ENCODE measurements at places on chromosomes 11 and 22.
A peak's percentile ranks its signal among the peaks of the same experiment; 100 is the strongest.

DNA sequence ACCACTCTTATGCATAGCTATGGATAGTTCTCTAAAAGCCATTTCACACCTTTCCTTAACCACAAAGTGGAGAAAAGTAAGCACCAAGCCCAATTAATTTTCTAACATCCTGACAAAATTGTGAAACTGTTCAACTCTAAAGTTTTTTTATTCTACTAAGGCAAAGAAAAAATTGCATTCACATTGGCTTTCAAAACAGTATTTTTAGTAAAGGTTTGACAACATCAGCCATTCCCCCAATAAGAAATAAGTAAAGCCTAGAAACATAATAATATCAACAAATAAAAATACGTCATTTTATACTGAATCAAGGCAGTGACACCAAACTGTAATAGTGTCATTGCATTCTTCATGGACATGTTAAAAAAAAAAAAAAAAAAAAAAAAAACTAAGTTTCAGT, 11.1 kb downstream of the FAM168A start:
- no peak for DNase-seq

- DNase-seq = no peak
Measured at GRCh38 chr11:94402355-94402754, 1.1 kb upstream of the GPR83 start.

DNA sequence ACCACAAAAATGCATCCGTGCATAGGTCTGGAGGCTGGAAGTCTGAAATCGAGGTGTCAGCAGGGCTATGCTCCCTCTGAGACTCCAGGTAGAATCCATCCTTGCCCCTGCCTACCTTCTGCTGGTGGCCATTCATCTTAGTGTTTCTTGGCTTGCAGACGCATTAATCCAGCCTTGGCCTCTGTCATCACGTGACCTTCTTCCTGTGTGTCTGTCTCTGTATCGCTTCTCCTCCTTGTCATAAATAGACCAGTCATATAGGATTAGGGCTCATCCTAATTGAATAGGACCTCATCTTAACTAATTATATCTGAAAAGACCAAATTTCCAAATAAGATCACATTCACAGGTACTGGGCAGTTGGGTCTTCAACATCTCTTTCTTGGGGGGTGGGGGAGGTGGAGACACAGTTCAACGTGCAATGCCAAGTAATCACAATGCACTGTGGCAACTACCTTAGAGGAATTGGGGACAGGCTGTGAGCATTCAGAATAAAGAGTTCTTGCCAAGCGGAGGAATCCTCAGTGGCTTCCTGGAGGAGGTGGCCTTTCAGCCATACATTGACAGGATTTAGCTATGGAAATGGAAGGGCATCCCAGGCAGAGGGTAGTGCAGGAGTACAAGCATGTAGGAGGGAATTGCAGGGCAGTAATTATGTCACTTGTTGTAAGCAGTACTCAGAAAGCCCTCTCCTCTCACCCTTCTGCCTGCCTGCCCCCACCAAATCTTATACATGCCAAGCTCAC, 96.2 kb upstream of the SYT13 start:
- DNase-seq = no peak

- DNase-seq = no peak
Measured at GRCh38 chr11:47998733-47999359, 18.5 kb downstream of the PTPRJ start.

DNA sequence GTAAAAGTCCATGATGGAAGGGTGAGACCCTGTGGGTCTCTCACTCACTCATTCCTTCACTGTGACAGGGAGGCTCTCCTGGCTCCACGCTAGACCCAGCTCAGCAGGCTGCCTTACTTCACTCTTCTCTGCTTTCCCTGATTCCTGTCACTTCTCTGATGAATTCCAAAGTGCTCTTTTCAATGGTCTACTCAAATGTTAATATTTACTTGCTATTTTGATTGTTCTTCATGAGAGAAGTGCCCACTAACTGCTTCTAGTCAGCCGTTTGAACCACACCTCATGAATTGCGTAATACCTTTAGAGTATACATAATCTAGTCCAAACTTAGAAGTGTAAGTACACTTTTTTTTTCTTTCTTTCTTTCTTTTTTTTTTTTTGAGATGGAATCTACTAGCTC, 1350.2 kb upstream of the RAG2 start:
- DNase-seq = no peak

- DNase-seq = no peak
Measured at GRCh38 chr22:46033256-46034200, 56.6 kb upstream of the WNT7B start.

DNA sequence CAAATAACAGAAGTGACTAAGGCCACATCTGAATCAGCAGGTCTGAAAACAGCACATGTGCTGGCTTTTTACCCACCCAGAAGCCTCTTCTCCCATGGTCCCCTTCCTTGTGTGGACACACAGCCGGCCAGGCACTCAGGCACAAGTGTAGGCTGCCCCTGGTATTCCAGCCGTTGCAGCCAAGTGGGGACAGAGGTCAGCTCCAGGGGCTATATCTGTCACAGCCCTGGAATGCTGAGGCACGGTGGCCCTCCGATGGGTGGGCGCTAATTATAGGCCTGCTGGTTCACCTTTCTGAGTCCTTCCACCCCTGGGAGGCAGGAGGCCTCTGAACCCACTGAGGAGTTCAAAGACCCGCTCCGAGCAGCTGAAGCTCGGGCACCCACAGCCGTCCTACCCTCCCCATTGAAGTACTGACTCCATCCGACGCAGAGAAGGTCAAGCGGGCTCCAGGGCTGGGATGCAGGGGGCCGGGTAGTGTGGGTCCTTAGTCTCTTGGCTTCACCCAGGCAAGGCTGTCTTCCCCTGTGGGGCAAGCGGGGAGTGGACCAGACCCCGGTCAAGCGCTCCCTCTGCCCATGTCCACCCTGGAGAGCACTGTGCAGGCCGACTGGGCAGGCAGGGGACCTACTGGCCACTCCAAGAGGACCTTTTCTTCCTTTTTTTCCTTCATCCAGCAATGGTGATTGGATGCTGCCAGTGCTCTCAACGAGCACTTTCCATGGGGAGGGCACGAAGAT, 14.3 kb downstream of the FGF3 start:
- no peak for DNase-seq

GRCh38 chr11:46491661-46492330, 100.2 kb upstream of the CHRM4 start:
- no peak for DNase-seq

GRCh38 chr22:44561139-44561840, 63.3 kb upstream of the RTL6 start:
- no peak for DNase-seq

GRCh38 chr11:36763187-36763586, 165.2 kb upstream of the RAG2 start:
- no peak for DNase-seq

DNA sequence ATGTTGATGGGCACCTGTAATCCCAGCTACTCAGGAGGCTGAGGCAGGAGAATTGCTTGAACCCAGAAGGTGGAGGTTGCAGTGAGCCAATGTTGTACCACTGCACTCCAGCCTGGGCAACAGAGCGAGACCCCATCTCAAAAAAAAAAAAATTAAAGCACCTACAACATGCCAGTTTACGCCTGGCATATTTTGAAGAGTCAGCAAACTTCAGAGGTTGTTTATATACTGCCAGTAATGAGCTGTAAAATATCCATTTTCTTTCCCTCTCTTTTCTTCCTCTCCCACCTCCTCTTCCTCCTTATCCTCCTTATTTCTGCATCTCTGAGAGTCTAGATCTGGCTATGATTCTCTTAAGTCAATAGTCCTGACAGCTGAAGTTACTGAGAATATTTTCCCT, 556.5 kb upstream of the LARGE1 start:
- no peak for DNase-seq

- peak; percentile 90 for DNase-seq
Measured at GRCh38 chr11:17734986-17735817, 621 bp downstream of the KCNC1 start.

DNA sequence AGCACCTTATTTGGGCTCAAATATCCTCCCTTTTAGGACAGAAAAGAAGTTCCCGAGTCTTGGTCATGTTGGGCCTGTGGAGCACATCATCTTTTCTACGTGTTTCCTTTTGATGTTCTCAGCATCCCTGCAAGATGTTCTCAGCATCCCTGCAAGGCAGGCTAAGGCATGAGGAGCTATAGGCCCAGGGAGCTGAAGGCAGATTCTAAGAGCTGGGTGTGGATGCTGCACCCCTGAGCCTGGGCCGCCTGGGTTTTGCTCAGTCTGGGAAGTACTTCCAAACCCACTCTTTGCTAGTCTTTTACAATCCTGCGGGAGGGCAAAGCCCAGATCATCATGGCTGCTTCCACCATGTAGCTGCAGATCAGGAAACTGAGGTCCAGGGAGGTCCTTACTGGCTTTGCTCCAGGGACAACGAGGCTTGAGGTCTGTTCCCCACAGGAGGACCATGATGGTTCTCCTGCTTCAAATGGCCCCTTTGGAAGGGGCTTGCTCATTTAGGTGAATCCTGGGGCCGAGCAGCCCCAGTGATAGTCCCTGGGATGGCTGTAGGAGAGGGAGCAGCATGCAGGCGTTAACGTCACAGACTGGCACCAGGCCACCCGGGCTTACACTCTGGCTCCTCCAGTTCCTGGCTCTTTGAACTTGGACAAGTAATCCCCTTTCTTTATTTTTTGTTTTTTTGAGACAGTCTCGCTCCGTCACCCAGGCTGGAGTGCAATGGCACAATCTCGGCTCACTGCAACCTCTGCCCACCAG, 10.6 kb downstream of the LRRC75B start:
- no peak for DNase-seq

DNA sequence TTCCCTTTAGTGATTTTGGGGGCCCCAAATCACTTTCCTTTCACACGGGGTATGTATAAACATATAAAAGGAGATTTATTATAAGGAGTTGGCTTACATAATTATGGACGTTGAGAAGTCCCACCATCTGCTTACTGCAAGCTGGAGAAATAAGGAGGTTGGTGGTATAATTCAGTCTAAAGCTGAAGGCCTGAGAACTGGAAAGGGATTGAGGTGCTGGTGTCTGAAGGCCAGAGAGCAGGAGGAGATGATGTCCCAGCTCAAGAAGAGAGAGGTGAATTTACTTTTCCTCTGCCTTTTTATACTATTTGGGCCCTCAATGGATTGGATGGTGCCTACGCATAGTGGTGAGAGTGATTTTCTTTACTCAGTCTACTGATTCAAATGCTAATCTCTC, 1.3 kb upstream of the ZNF202 start:
- peak; percentile 11 for DNase-seq

DNA sequence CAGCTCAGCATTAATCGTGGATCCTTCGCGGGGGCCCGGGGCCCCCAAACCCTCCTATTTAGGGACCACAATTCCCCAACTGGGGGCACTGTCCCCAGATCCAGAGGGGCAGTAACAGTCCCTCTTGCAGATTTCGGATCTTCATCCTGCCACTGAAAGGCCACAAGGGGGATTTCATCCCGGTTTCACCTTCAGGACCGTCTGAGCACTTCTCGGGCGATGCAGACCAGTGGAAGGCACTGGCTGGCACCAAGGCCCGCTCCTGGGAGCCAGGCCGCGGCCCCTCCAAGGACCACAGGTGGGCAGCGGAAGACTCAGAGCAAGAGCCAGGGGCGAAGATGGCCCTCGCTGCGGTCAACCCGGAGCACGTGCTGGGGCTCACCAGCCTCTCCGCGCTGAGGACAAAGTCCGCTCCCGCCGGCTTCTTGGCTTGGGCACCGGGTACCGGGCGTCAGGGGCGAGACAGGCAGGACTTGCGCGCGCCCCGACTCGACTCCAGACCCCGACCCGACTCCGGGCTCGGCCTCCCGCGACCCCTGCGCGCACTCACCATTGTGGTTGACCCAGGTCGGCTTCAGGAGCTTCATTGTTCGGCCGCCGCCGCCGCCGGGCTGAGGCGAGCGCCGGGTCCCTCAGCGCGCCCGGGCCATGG, 517 bp downstream of the HIRA start:
- DNase-seq = peak; percentile 65

DNA sequence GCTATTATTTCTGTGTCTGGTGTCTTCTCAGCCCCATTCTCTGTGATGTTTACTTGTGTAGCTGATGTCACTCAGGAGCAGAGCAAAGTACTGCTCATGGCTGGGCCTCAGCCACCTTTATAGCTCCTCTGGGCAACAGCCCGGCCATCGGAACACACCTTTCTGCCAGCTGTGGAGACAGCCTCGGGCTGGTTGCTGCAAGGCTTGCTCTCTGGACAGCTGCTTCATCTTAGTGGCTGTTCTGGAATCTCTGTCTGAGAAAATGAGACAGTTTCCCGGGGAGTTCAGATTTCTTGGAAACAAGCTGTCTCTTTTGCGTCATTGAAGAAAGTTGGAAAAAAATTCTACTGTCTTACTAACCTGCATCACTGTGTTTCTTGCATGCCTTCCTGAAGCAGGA, 20.0 kb downstream of the THY1 start:
- DNase-seq = no peak

GRCh38 chr22:44329179-44329796, 16.5 kb upstream of the SHISAL1 start:
- peak; percentile 42 for DNase-seq

DNA sequence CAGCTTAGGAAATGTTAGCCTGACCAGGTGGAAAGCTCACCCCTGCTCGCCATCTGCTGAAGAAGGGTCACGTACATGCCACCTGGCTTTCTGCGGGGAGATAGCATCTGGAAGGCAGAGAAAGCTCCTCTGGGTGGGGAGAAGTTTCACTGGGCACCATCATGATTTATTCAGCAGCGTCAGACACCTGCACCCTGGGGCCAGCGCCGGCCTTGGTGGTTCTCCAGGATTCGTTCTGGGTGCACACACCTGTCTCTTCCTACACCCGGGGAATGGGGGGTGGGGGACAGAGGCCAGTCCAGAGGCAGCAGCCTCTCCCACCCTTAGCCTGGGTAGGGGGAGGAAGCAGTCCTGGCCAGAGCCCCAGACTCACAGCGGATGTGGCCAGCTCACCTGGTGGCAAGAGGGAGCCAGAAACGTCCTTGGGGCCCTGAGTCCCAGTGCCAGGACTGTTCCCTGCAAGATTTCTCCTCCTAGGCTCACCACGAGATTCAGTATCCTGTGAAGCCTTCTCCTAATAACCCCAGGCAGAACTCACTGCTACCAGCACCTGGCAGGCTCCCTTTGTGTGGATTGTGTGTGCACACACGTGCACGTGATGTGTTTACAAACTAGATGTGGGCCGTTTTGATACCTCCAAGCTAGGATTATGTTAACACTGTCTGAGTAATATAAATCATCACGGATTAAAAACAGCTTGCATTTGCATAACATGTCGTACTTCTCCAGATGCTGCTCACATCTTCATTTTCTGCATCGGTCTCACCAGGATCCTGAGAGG, 17.3 kb upstream of the RASD2 start:
- DNase-seq = peak; percentile 22

GRCh38 chr11:43959321-43959995, 17.0 kb downstream of the C11orf96 start:
- no peak for DNase-seq

GRCh38 chr22:24216541-24217209, 28.2 kb downstream of the GGT5 start:
- DNase-seq = no peak
